Left lung (tissue), 14 donors: ENCODE measurements at places on chromosomes 6 and 20. TPM values are rescaled to one million over a fixed set of nuclear protein-coding genes. Genes with fewer than 3 reads are reported as not detected.

- H3K27ac ChIP-seq, result no peak overlapping the region
- DNase-seq, result peak; percentile 84
- no peaks in the 10 kb centered on the region for H3K36me3 ChIP-seq
- no peak overlapping the region for H3K4me3 ChIP-seq
- H3K4me1 ChIP-seq, result peaks cover 44% of the 10 kb centered on the region
Observed at GRCh38 chr20:24994470-24995368, 2.2 kb upstream of the APMAP start.

DNA sequence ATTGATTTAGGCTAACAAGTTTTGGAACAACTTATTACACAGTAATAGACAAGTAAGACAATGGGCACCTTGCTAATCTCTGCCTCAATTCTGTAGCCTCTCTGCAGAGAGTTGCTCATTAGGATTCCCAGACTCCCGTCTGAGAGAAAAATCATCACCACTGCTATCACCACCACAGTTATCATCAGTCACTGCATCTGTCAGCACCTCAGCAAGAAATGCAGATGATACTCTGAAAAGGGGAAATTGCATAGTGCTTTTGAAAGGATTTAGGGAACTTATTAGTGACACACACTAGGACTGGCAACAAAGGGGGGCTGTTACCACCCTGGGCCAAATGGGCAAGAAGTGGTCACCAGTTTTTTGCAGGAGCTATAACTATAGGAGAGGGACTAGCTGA is 39.9 kb downstream of the FOXA2 start:
- H3K27ac ChIP-seq, result no peak overlapping the region
- no peaks in the 10 kb centered on the region for H3K36me3 ChIP-seq
- H3K27me3 ChIP-seq, result no peaks in the 10 kb centered on the region

DNA sequence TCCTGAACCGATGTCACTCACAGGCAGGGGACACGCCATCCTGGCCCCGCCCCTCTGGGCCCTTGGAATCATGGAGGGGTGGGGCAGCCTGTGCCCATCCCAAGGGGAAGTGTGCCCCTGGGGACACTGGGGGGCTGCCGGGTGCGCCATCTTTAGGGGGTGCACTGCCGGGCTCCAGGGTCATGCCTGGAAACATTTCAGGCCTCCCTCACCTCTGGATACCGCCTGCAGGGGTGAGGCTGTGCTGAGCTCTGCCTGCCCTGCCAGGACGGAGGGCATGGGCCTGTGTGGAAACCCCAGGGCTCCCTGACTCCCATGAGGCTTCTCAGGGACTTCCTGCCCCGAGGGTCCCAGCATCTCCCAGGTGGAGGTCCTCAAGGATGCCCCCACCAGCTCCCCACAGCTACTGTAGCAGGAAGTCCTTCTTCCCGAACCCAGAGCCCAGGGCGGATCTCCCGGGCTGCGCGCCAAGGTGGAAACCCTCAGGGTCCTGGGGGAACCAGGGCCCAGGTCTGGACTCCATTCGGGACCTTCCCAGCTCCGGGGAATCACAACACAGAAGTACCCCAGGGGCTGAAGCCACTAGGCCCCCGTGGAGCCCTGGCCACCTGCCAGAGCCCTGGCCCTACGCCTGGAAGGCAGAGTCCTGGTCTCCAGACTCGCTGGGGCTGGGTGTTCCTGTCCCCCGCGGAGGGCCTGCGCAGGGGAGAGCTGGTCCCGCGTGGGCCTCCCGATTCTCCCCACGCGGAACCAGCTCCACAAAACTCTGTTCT is 15.6 kb downstream of the CHRNA4 start:
- no peak overlapping the region for H3K27ac ChIP-seq
- DNase-seq, result peak; percentile 42
- no peak overlapping the region for H3K4me3 ChIP-seq
- H3K4me1 ChIP-seq, result no peaks in the 10 kb centered on the region
- H3K36me3 ChIP-seq, result no peaks in the 10 kb centered on the region

DNA sequence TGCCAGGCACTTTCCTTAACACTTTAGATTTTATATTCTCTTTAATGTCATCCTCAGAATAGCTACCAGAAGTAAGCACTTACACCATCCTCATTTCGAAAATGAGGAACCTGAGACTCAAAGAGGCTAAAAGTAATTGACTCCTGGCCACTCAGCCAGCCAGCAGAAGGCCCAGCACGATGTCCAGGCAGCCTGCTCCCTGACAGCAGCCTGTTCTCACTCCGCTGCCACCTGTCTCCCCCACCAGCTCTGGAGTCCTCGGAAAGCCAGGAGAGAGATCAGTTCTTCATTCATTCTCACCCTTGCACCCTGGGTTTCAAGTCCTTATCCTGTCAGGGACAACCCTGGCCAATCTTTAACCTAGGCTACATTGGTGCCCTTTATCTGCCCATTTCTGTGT is 174.0 kb downstream of the SASH1 start:
- DNase-seq, result no peak
- H3K4me3 ChIP-seq, result no peak overlapping the region
- no peak overlapping the region for H3K27ac ChIP-seq
- H3K36me3 ChIP-seq, result peaks cover 36% of the 10 kb centered on the region
- no peaks in the 10 kb centered on the region for H3K27me3 ChIP-seq
- peaks cover 3% of the 10 kb centered on the region for H3K4me1 ChIP-seq

- no peak overlapping the region for H3K4me3 ChIP-seq
- H3K36me3 ChIP-seq, result no peaks in the 10 kb centered on the region
- H3K27me3 ChIP-seq, result no peaks in the 10 kb centered on the region
- no peak for DNase-seq
Observed at GRCh38 chr6:113723182-113723581, 134.0 kb upstream of the MARCKS start.

GRCh38 chr6:41976794-41977484 is 35.3 kb upstream of the CCND3 start:
- H3K27me3 ChIP-seq, result no peaks in the 10 kb centered on the region
- H3K4me3 ChIP-seq, result no peak overlapping the region
- no peak for DNase-seq
- no peak overlapping the region for H3K27ac ChIP-seq
- H3K4me1 ChIP-seq, result no peaks in the 10 kb centered on the region

- peaks cover 4% of the 10 kb centered on the region for H3K4me1 ChIP-seq
- DNase-seq, result no peak
- no peak overlapping the region for H3K4me3 ChIP-seq
- no peaks in the 10 kb centered on the region for H3K36me3 ChIP-seq
Observed at GRCh38 chr6:25388776-25389175, 109.6 kb downstream of the CARMIL1 start.

- H3K4me1 ChIP-seq, result no peaks in the 10 kb centered on the region
- no peaks in the 10 kb centered on the region for H3K36me3 ChIP-seq
- DNase-seq, result no peak
- no peak overlapping the region for H3K4me3 ChIP-seq
Observed at GRCh38 chr6:44037847-44038542, 89.3 kb downstream of the MRPL14 start.

DNA sequence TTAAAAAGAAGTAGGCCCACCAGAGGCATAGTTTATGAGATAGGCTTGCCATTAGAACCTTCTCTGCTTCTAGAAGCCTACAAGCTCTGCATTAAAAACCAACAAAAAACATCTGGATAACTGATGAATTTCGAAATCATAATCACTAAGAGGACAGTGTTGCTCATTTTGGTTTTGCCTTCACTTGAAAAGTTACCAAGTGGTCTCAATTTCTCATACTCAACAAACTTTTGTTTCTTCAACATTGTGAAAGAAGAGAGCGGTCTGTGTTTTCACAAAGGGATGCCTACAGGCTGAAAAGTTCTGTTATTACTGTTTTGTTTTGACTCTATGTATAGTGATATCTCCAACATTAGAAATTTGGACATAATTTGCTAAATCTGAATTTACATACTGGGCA is 98.9 kb downstream of the PDSS2 start:
- DNase-seq, result no peak
- H3K4me3 ChIP-seq, result no peak overlapping the region
- H3K27ac ChIP-seq, result no peak overlapping the region
- no peaks in the 10 kb centered on the region for H3K4me1 ChIP-seq
- peaks cover 15% of the 10 kb centered on the region for H3K36me3 ChIP-seq

GRCh38 chr6:169806701-169807100 is 55.3 kb downstream of the ERMARD start:
- H3K27ac ChIP-seq, result no peak overlapping the region
- no peak overlapping the region for H3K4me3 ChIP-seq
- peaks cover 30% of the 10 kb centered on the region for H3K27me3 ChIP-seq

DNA sequence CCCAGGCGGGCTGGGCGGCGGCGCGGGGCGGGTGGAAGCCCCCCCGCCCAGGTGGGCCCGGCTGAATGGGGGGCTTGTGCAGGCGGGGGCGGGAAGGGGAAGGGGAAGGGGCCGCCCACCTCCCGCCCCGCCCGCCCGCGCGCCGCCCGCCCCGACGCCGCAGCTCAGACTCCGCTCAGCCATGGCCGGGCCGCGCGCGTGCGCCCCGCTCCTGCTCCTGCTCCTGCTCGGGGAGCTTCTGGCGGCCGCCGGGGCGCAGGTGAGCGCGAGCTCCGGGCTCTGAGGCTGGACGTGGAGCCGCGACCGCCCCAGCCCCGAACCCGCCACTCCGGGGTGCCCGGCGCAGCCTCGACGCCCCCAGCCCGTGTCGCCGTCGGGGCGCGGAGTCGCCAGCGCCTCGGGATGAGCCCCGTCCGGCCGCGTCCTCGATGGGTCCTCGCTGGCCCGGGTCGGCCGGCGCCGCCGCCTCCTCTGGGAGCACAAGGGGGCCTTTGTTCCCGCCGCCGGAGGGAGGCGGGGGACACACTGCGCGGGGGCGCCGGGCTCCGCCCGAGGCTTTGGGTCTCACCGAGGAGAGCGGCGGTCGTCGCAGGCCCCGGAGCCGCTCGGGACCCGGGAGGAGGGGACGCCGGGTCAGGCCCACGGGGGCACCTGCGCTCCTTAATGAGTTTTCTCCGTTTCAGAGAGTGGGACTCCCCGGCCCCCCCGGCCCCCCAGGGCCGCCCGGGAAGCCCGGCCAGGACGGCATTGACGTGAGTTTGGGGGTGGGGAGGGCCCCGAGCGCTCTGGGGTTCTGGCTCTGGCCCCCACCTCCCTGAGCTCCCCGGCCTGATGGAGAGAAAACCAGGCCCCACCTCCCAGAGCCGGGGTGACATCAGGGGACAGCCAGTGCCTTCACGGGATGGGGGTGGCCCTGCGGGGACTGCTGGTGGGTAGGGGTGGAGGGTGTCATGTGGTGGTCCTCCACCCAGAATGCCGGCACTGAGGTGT is at the start of gene COL9A3:
Gene COL9A3 (plus strand): TSS at position 167 of the 990 bp plus-strand sequence. CDS start 15 bp downstream, at position 182.
- no peak within 1 kb of the TSS for H3K4me3 ChIP-seq
- H3K36me3 ChIP-seq, result no peaks in the 10 kb centered on the region
- H3K27ac ChIP-seq, result no peak within 1 kb of the TSS
- DNase-seq, result peak; percentile 50

GRCh38 chr6:52718550-52718949 is 44.7 kb downstream of the GSTA2 start:
- DNase-seq, result no peak
- H3K27me3 ChIP-seq, result no peaks in the 10 kb centered on the region
- no peak overlapping the region for H3K27ac ChIP-seq
- H3K4me1 ChIP-seq, result no peaks in the 10 kb centered on the region

- H3K27me3 ChIP-seq, result no peaks in the 10 kb centered on the region
- H3K27ac ChIP-seq, result no peak overlapping the region
- no peaks in the 10 kb centered on the region for H3K36me3 ChIP-seq
- H3K4me3 ChIP-seq, result no peak overlapping the region
- DNase-seq, result no peak
- no peaks in the 10 kb centered on the region for H3K4me1 ChIP-seq
Observed at GRCh38 chr6:99979953-99980352, 14.1 kb downstream of the MCHR2 start.

- H3K4me3 ChIP-seq, result no peak overlapping the region
- H3K4me1 ChIP-seq, result no peaks in the 10 kb centered on the region
- no peak overlapping the region for H3K27ac ChIP-seq
- no peaks in the 10 kb centered on the region for H3K36me3 ChIP-seq
- H3K27me3 ChIP-seq, result no peaks in the 10 kb centered on the region
Observed at GRCh38 chr6:100685747-100686146, 195.4 kb downstream of the ASCC3 start.

DNA sequence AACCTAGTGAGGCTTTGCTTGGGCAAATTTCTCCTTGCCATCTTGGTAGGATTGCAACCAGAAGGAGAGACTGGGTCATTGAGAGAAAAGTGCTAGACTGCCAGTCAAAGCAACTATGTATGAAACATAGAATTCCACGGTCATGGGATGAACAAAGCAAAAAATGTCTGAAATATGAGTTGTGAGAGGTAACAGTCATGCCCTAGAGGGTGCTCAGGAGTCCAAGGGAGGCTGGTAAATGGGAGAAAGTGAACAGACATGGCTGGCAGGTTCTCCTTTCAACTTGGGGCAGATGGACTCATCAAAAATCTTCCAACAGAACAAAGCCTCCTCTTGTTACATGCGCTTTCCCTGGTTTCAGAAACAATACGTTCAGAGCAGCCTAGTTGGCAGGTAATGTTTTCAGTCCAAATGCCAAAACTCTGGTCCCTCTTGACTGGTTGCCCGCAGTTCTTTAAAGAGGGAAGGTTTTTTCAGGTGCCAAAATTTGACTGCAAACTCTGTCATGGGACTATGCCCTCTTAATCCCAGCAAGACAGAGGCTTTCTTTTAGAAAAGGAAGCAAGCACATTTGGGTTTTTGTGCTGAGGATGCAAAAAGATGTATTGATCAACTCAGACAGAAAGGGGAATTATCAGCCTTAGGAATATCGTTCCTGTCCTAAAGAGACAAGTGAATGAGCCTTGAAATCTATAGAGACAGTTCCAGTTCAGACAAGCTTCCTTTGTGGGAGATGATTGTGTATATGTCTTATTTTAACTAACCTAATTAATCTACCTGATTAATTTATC is 68.5 kb upstream of the SASH1 start:
- no peak for DNase-seq
- no peak overlapping the region for H3K27ac ChIP-seq
- H3K4me1 ChIP-seq, result no peaks in the 10 kb centered on the region
- no peak overlapping the region for H3K4me3 ChIP-seq

DNA sequence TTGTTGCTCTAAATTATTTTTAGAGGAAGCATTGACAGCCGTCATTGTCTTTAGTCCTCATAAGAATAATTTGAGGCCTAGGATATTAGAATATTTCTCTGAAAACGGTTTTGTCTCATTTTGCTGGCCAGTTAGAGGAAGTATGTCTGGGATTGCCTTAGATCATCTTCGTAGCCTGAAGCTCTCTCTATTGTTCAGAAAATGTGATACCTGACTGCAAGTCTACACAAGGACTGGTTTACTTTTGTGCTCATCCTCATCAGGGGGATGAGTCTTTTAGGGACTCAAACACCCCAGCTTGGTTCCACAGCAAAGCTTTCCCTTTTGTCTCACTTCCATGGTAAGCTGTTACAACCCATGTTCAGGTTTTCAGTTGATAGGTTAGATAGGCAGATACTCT is 141.8 kb downstream of the FARS2 start:
- H3K27ac ChIP-seq, result no peak overlapping the region
- no peaks in the 10 kb centered on the region for H3K4me1 ChIP-seq
- no peak overlapping the region for H3K4me3 ChIP-seq
- no peaks in the 10 kb centered on the region for H3K36me3 ChIP-seq
- no peaks in the 10 kb centered on the region for H3K27me3 ChIP-seq
- DNase-seq, result no peak

GSTA2 gene
- total RNA-seq, result not detected

SCRT2 gene
- not detected for total RNA-seq

MCCD1 gene
- not detected for total RNA-seq

ROS1 gene
- 305 TPM for total RNA-seq

FRS3 gene
- 5.3 TPM for total RNA-seq

TREML2 gene
- total RNA-seq, result 3.2 TPM
